ENCODE measurements at places on chromosomes 1 and 21.

GRCh38 chr21:45537746-45538291 is 4.4 kb downstream of the SLC19A1 start:
- H3K4me3 ChIP-seq = no peak overlapping the region
- H3K27me3 ChIP-seq = no peaks in the 10 kb centered on the region

DNA sequence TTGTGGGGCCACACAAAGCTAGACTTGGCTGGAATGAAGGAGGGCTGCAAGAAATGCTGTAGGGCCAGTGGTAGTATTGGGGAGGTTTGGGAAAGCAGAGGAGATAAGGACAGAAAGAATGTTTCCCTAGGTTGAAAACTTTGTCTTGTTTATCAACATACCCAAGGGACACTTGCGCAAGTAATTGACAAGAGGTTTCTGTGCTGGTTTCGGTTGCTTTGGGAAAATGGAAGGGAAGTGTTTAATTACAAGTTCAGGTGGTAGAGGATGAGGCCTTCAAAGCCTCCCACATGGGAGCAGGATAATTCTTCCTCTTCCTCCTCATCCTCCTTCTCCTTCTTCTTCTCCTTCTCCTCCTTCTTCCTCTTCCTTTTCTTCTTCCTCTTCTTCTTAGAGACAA is 182.1 kb upstream of the LMO4 start:
- H3K4me3 ChIP-seq = no peak overlapping the region
- H3K27me3 ChIP-seq = peaks cover 28% of the 10 kb centered on the region
- DNase-seq = no peak
- H3K4me1 ChIP-seq = peaks cover 8% of the 10 kb centered on the region
- no peaks in the 10 kb centered on the region for H3K36me3 ChIP-seq

- no peak for DNase-seq
- H3K27me3 ChIP-seq = no peaks in the 10 kb centered on the region
These were observed 40.1 kb downstream of the PIK3C2B start for GRCh38 chr1:204454476-204454875.

- H3K27me3 ChIP-seq = no peaks in the 10 kb centered on the region
- H3K36me3 ChIP-seq = no peaks in the 10 kb centered on the region
- H3K4me1 ChIP-seq = no peaks in the 10 kb centered on the region
- DNase-seq = no peak
These were observed 192.8 kb downstream of the LMO4 start for GRCh38 chr1:87521452-87521851.

DNA sequence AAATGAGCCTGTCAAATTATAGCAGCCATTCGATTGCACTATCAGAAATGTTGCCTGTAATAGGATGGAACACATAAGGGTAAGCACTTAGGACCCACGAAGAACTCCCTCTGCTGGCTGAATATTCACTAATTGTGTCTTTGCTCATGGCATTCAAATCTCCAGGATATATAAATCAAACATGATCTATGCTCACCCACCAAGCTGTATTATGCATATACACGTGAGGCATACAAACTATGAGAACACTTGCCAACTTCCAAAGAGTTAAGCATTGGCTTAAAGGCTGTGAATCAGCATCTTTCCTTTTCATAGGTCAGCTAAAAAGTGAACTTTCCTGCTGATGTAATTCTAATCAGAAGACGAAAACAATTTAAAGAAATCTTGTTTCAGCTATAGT is 34.5 kb downstream of the TMPRSS15 start:
- H3K4me1 ChIP-seq = no peaks in the 10 kb centered on the region
- H3K27me3 ChIP-seq = no peaks in the 10 kb centered on the region
- no peaks in the 10 kb centered on the region for H3K36me3 ChIP-seq
- no peak for DNase-seq
- H3K27ac ChIP-seq = no peak overlapping the region

- H3K27me3 ChIP-seq = no peaks in the 10 kb centered on the region
- DNase-seq = no peak
- no peaks in the 10 kb centered on the region for H3K4me1 ChIP-seq
- no peak overlapping the region for H3K4me3 ChIP-seq
These were observed 77.6 kb downstream of the DUSP10 start for GRCh38 chr1:221664253-221664652.

- no peak overlapping the region for H3K4me3 ChIP-seq
- H3K27me3 ChIP-seq = no peaks in the 10 kb centered on the region
- peak overlapping the region; percentile 25 for H3K27ac ChIP-seq
- no peak for DNase-seq
- peaks cover 4% of the 10 kb centered on the region for H3K36me3 ChIP-seq
These were observed 11.1 kb downstream of the PTP4A2 start for GRCh38 chr1:31926853-31927660.

DNA sequence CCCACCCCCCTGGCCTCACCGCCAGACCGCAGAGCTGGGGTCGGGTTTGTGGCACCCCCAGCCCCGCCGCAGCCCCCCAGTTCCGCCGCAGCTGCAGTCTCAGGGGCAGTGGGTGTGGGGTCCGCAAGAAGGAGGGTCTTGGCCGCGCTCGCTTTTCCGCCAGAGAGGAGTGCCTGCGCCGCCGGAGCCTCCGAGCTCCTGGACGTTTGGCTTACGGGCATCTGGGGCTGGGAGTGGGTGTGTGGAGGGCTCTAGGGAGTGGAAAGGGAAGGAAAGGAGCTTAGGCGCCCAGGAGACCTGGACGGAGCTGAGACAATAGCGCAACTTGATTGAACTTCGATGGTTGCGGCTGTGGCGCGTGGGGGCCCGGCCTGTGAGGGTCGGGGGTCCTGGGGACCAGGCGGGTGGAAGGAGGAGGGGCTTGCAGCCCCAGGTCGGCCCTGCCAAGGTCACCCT is 88.8 kb upstream of the IPO9 start:
- H3K27ac ChIP-seq = peak overlapping the region; percentile 65
- H3K4me3 ChIP-seq = peak overlapping the region; percentile 77
- peaks cover 3% of the 10 kb centered on the region for H3K27me3 ChIP-seq

- no peaks in the 10 kb centered on the region for H3K4me1 ChIP-seq
- no peaks in the 10 kb centered on the region for H3K27me3 ChIP-seq
- H3K36me3 ChIP-seq = no peaks in the 10 kb centered on the region
- no peak for DNase-seq
These were observed 168.1 kb downstream of the AMY1C start for GRCh38 chr1:103917795-103918194.

- H3K27me3 ChIP-seq = no peaks in the 10 kb centered on the region
- H3K4me1 ChIP-seq = peaks cover 30% of the 10 kb centered on the region
- no peak overlapping the region for H3K4me3 ChIP-seq
- H3K27ac ChIP-seq = no peak overlapping the region
These were observed 28.5 kb upstream of the SELENON start for GRCh38 chr1:25771221-25772114.

GRCh38 chr1:218312509-218312908 is 27.4 kb downstream of the RRP15 start:
- no peaks in the 10 kb centered on the region for H3K27me3 ChIP-seq
- no peak overlapping the region for H3K27ac ChIP-seq

DNA sequence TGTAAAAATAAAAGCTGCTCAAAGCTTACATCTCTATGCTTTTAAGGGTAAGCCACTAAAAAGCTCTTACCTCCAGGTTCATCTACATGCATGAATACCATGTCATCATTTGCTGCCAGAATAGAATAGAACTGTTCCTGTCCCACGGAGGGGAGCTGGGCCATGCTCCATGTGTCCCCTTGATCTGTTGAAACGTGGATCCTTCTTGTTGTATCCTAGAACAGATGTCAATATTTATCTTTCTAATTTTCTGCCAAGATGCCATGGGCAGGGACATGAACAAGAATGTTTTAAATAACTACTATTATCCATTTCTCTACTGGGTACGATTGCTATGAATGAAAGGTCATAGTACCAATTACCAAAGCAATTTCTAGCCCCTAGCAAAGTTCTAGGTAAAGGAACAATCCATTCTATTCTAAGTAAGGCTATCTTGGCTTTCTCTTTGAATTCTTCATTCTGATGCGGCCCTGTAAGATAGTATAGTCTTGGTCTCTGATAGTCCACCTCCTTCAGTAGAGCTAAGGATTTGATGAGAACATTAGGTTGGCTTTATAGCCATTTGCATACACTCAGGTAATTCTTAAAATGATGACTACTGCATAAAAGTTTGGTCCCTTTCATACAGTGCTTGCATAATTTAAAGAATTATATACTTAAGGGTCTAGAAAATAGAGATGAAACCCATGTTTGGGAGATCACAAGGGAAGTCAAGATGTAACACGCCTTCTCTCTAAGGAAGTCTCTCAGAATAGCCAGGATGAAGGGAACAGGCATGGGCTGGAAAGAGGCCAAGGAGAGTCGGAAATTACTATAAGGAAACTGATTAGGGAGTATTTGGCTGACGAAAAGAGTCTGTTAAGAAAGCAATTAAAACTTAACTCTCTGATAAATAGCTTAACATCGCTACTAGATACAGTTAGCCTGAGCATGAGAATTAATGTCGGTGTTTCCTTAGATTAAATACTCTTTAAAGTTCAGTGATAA is 35.4 kb upstream of the MYBPHL start:
- no peaks in the 10 kb centered on the region for H3K4me1 ChIP-seq
- no peak for DNase-seq
- no peak overlapping the region for H3K27ac ChIP-seq
- H3K27me3 ChIP-seq = no peaks in the 10 kb centered on the region
- no peak overlapping the region for H3K4me3 ChIP-seq
- H3K36me3 ChIP-seq = no peaks in the 10 kb centered on the region

DNA sequence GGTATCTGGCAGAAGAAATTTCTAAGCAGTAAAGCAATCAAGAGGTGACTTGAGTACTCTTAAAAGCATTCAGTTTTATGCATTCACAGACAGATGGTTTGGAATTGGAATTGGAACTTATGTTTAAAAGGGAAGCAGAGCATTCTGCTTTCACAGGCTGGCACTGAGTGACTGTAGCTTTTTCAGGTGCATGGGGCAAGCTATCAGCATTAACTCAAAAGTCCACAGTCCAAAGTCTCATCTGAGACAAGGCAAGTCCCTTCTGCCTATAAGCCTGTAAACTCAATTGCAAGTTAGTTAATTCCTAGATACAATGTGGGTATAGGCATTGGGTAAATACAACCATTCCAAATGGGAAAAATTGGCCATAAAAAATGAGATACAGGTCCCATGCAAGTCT is 1620.3 kb downstream of the MRPL39 start:
- H3K27ac ChIP-seq = no peak overlapping the region
- DNase-seq = no peak
- H3K4me1 ChIP-seq = no peaks in the 10 kb centered on the region
- no peaks in the 10 kb centered on the region for H3K36me3 ChIP-seq

GRCh38 chr1:167518331-167518700 is at the start of gene CD247:
CD247 (minus strand) TSS chr1:167518529; CDS start chr1:167518465, 64 bp downstream.
- no peaks in the 10 kb centered on the region for H3K27me3 ChIP-seq
- no peak within 1 kb of the TSS for H3K27ac ChIP-seq
- H3K4me1 ChIP-seq = no peaks in the 10 kb centered on the region
- no peak within 1 kb of the TSS for H3K4me3 ChIP-seq
- DNase-seq = no peak
- H3K36me3 ChIP-seq = no peaks in the 10 kb centered on the region

DNA sequence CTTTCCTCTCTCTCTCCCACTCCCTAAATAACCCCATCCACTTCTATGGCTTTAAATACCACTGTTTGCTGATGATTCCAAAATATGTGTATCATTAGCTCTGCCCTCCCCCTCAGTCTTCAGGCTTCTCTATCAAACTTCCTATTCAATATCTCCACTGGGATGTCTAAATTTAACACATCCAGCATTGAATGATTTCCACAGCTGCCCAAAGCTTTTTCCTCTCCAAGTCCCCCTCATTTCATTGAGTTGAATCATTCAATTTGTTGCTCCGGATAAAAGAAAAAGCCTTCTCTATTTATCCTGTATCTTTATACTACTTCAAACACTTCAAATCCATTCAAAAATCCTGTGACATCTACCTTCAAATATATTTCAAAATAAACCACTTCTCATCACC is 225.0 kb downstream of the SEC16B start:
- no peak for DNase-seq
- H3K27me3 ChIP-seq = no peaks in the 10 kb centered on the region
- no peaks in the 10 kb centered on the region for H3K4me1 ChIP-seq
- H3K4me3 ChIP-seq = no peak overlapping the region

GRCh38 chr1:226419284-226420029 is 11.6 kb upstream of the PARP1 start:
- no peak overlapping the region for H3K4me3 ChIP-seq
- H3K27me3 ChIP-seq = no peaks in the 10 kb centered on the region
- peaks cover under 1% of the 10 kb centered on the region for H3K4me1 ChIP-seq
- no peak for DNase-seq

DNA sequence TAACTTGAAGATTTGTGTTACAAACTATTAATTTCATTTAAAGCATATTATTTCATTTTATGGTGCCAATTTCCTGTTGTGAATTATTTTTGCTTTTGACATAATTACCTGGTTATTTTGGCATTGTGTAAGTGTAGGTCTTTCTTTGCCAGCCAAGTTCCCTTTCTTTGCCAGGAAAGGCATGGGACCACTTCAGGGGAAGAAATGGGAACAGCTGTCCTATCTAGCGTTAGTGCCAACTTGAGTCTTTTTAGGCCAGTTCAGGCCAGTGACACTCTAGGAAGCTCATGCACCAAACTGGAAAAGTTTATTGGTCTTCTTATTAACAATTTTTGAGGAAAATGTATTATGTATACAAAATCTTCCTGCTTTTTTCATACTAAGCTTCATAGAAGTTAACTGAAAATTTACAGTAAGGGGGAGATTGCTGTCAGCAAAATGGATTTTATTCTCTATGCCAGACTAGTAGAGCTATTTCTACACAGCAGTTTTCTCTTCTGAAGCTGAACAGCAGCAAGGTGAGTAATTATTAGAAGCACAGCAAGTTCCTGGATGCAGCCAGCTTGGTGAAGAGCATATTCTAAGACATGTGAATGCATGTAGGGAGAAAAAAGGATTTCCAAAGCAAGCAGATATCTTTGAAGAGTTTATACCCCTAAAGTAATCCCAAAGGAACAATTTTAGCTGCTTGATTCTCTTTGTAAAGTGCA is 914.6 kb upstream of the ADGRL4 start:
- H3K27ac ChIP-seq = no peak overlapping the region
- H3K4me3 ChIP-seq = no peak overlapping the region
- H3K4me1 ChIP-seq = no peaks in the 10 kb centered on the region
- H3K36me3 ChIP-seq = no peaks in the 10 kb centered on the region
- H3K27me3 ChIP-seq = no peaks in the 10 kb centered on the region

DNA sequence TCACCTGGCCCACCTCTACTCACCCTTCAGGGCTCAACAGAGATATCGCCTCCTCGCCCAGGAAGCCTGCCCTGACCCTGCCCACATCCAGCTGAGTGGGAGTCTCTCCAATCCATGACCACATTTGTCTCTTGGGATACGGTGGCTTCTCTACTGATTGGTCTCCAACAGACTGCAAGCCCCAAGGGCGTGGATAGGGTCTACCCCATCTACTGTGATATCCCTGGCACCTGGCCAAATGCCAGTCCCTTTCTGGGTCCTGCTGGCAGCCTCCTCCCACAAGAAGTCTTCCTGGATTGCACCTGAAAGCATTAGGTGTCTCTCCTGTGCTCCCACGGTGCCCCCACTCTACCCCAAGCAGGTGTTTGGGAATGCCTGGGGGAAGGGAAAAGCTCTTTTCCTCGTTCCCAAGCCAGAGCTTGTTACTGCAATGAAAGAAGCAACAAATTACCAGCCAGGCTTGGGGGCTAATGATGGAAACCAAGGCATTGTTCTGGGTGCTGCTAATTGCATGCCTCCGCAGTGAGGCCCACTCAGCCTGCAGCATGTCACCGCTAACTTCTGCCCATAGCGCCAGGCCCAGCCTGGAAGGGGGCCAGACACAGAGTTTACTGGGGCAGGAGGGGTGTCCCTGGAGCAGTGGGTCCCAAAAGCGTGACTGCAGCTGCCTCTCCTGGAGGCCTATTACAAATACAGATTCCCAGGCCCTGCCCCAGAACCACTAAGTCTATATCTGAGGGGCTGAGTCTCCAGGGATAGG is 90.7 kb upstream of the IFFO2 start:
- no peak overlapping the region for H3K4me3 ChIP-seq
- no peaks in the 10 kb centered on the region for H3K27me3 ChIP-seq
- DNase-seq = no peak
- H3K4me1 ChIP-seq = no peaks in the 10 kb centered on the region
- no peaks in the 10 kb centered on the region for H3K36me3 ChIP-seq
- H3K27ac ChIP-seq = no peak overlapping the region

Data from B cell (primary cell).